ENCODE measurements at places on chromosomes 3 and 15. TPM values are rescaled to one million over a fixed set of nuclear protein-coding genes. Genes with fewer than 3 reads are reported as not detected.

GRCh38 chr15:78060232-78060631 is 17.3 kb downstream of the TBC1D2B start:
- DNase-seq = no peak

GRCh38 chr15:86872782-86873181 is 793.1 kb downstream of the AGBL1 start:
- DNase-seq = no peak

- DNase-seq = no peak
Observed at GRCh38 chr3:195856410-195857084, 44.8 kb upstream of the MUC4 start.

GRCh38 chr15:100763835-100764750 is 115.5 kb upstream of the ALDH1A3 start:
- DNase-seq = no peak

GRCh38 chr15:43209059-43209824 is 11.6 kb downstream of the EPB42 start:
- no peak for DNase-seq

Gene GUCA1C
- total RNA-seq = not detected

Gene PDZRN3
- total RNA-seq = 31.0 TPM

Gene BOC
- total RNA-seq = 14.2 TPM
